Left hindlimb (tissue), 1 donor: ENCODE measurements at places on chromosomes 6 and 20.

- peak; percentile 79 for DNase-seq
These were observed 46.4 kb downstream of the MOCS1 start for GRCh38 chr6:39887692-39888450.

DNA sequence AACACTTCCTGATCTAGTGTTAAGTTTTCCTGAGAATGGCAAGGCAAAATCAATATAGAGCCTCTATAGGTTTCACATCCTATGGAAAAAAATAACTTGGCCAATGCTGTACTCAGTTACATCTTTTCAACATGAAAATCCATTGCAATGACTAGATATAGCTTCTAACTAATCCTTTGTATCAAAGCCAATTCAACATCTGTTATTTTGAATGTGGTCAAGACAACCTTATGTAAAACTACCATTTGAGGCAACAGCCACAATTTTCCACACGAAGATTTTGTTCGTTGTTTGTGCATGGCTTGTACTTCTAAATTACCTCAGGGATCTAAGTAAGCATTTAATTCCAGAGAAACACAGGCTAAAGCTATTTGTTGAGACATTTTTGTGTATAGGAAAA, 637.8 kb upstream of the EYS start:
- peak; percentile 25 for DNase-seq

DNA sequence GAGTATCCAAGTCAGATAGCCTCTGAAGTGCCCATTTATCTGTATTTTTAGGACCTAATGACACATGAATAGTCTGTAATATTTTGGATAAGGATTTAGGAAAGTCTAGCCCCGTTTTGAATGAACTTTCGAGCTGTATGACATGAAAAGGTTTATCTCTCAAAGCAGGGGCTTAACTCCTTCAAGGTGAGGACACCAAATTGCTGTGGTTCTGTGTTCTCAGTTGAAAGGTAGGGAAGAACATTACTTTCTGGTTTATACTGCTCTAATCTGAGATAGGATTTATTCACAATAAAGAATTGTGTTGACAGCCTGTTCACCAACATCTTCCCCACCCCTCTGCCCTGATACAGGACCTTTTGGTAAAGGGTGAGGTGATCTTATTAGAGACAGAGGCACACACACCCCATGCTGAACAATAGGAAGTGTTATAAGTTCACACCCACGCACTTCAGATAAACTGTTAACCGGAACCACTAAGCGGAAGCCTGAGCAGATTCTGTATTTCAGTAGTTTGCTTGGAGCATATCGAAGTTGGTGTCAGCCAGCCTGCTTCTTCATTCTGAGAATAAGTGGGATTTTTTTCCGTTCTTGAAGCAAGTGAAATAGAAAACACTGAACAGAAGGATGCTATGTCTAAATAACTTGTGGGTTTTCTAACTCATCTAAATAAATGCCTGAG, 223.3 kb downstream of the TMEM242 start:
- DNase-seq = no peak

DNA sequence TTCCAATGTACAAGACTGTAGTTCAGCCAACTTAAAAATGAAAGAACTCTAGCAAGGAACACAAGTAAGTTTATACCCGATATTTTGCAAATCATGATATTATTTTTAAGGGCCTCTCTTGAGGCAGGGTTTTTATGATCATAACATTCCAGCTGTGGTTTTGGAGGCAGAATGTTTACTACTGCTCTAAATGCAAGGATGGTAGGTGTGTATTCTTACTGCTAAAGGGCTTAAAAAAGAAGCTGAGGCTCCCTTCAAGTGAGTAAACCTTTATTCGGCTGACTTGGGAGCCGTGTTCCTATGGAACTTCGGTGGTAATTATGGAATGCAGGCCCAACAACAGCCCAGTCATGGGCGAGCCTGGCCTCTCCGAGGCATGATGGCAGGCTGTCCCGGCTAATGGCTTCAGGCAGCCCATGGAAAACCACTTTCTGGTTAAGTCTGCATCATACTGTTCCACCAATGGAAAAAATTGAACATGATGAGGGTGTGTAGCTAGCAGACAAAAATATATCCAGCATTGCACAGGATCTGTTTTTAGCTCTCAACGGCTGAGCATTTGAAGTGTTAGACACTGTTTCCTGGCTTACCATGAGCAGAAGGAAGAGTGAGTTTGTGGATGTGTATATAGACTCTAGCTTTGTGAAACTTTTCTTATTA, 111.5 kb downstream of the TIAM2 start:
- DNase-seq = peak; percentile 84

DNA sequence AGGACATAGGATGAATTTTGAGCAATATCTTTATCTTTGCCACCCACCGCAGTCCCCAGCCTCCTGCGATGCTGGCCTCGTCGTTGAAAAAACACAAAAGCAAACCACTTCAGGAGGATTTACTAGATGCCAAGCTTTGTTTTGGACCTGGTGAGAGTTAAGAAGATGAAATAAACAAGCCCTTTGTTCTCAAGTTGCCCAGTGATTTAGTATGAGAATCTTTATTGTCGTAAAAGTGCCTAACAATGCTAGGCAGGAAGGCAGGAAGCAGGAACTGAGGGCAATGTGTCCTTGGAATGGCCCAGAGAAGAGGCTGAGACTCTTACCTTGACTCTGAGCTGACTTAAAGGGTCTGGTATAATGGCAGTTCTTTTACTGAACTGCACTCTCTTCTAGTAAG, 116.0 kb downstream of the TRMT11 start:
- no peak for DNase-seq

DNA sequence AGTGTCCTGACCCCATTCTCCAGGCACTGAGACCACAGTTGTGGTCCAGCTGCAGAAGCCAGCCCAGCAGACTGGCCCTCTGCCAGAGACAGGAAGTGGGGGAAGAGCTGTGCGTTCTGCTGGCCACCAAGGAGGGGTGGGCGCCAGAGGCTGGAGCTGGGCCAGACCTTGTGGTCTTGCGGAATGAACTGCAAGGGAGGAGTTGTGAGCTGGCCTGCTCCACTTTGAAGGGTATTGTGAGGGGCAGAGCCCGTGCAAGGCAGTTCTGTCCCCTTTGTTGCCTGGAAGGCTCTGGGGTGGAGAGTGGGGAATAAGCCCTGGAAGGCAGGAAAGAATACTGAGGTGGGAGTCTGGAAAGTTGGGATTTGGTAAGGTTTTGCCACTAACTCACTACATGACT, 3.6 kb upstream of the MDFI start:
- DNase-seq = peak; percentile 87

- DNase-seq = no peak
These were observed 65.5 kb upstream of the FYN start for GRCh38 chr6:111938710-111939109.

- no peak for DNase-seq
These were observed 263.4 kb upstream of the MAN1A1 start for GRCh38 chr6:119612911-119613381.

GRCh38 chr20:9145142-9145541, 76.3 kb downstream of the PLCB4 start:
- DNase-seq = no peak

- DNase-seq = no peak
These were observed 1067.0 kb upstream of the MAP3K7 start for GRCh38 chr6:91653895-91654294.

- DNase-seq = no peak
These were observed 2.0 kb upstream of the GTPBP2 start for GRCh38 chr6:43630980-43631619.

DNA sequence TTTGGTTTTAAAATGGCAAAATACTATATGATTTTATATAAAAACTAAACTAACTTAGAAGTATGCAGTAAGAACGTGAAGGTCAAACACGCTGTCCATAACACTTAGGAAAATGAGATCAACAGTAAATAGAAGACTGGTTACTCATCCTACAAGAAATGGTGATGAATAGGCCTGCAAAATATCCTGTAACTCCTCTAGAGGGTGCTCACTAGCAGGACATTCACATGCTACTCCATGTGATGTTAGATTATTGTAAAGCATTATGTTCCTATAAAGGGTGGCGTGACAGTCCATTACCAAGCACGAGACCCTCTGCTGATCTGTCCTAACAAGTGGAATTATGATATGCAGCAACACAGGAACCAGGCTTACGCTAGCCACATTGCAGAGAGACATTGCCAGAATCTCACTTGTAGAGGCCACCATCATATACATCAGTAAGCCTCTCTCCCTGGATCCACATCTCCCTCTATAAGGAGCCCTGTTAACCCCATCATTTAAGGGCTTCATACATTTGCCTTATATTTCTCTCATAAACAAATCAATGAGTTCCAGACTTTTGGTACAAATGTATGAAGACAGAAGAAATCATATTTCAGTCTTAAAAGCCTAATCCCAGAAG, 18.0 kb upstream of the DEFB129 start:
- no peak for DNase-seq

GRCh38 chr6:7732228-7732627, 6.3 kb downstream of the BMP6 start:
- no peak for DNase-seq

DNA sequence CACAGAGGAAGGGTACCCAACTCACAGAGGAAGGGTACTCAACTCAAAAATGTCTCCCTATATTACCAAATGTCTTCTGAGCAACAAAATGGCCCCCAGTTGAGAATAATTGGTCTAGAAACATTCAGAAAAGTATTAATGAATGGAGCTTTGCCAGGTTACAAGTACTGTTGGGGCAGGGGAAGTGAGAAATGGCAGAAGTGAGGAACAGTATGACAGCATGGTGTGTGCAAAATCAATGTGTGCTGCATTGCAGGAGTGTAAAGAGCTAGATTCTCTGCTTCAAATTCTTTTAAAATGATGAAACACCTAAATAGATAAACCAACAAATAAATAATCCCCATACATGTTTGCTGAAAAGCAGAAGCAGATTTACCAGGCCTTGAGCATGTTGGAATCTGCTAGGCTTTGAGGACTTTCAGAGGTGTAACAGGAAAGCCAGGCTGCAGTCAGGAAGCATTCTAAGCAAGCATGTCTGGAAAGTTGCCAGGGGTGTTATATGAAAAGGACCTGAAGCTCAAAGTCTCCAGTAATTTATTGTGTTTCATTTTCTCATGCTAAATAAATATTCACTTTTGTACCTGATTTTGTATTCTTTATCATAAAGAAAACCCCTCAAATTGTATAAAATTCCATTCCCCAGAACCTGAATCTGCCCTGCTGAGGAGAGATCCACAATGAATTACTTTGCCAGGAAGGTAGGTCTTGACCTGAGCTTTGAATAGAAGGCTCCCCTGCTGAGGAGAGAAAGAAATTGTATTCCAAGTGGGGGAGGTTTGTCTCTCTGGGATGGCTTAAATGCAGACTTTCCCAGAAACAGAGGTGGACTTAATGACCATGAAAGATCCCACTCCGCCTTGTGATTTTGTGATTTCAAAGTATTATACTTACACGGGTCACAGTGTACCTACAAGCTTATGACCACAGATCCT, 265.0 kb upstream of the MARCKS start:
- no peak for DNase-seq

DNA sequence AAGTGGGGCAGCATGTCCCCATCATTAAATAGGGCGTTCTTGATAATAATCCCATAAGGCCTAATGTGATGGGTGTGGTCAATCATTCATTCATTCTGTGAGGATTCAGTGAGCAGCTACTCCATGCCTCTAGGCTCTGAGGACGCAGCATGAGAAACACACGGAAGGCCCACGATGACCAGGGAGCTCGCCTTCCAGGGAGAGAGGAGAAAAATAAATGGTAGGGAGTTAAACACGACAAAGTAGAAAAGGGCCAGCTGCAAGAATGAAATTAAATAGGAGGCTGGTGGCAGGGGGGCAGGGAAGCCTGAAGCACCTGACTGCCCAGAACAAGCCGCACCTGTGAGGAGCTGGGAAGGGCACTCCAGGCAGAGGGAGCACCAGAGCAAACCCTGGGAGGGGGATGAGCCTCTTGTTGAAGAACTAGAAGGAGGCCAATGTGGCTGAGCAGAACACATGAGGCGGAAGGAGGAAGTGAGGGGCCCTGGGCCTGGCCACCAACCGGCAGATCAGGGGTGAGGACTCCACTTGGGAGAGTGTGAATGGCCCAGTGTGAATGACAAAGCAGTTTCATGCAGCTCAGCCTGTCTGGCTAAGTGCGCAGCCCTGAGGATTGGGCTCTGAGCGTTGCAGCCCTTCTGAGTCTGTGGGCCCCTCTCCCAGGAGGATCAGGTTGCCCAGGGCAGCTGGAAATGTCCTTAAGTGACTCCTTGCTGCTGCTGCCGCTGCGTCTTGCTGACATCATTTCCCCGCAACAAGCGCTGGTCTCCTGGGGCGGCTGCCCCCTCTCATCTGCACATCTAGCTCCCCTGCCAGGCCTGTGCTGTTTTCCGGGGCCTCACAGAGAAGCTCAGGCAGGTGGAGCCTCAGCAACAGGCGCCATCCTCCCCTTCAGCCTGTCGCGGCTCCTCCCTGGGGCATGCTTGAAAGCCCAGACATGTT, 99.9 kb downstream of the CDH26 start:
- peak; percentile 63 for DNase-seq

GRCh38 chr6:4903751-4904370, 100.0 kb downstream of the RPP40 start:
- DNase-seq = no peak

DNA sequence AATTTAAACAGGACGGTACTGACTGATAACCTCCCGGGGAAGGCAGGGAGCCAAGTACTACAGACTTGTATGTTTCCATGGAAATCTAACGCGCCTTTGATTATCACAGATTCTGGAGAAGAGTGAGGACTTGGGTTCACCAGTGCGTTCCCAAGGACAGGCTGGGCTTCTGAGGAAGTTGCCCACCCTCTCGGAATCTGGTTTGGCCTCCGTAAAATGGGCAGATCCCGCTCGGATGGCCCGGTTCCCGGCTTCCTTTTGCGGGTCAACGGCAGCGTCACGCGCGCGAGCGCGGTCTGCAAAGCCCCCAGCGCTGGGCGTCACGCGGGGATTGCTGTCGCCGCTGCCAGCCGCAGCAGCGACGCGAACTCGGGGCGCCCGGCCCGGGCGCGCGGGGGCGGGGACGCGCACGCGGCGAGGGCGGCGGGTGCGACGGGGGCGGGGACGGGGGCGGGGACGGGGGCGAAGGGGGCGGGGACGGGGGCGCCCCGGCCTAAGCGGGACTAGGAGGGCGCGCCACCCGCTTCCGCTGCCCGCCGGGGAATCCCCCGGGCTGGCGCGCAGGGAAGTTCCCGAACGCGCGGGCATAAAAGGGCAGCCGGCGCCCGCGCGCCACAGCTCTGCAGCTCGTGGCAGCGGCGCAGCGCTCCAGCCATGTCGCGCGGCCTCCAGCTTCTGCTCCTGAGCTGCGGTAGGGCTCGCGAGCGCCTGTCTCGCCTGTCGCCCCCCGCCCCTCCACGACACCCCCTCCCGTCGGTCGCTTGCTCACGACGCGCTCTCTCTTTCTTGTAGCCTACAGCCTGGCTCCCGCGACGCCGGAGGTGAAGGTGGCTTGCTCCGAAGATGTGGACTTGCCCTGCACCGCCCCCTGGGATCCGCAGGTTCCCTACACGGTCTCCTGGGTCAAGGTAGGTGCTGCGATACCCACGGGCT, at the start of gene CD83:
CD83 (plus strand) TSS at position 615 of the 933 bp plus-strand sequence; CDS start at position 655, 40 bp downstream.
- DNase-seq = peak; percentile 75

DNA sequence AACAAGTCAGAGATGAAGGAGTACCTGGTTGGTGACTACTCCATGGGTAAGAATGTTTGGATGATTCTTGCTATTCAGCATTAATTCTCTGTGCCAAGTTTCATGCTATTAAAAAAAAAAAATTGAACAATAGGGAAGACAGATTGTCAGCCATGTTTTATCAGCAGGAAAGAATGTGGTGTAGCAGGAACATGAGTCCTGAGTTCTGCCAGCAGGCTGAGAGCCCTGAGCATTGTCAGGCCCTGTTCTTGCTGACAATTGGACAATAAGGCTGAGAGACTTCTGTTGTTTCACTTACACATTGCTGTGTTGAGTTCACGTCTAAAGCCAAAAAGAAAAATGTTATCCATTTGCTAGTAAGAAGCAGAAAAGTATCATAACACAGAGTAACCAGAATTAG, 70.4 kb upstream of the SMIM28 start:
- no peak for DNase-seq
